ENCODE measurements at places on chromosomes 4 and X. TPM values are rescaled to one million over a fixed set of nuclear protein-coding genes. Genes with fewer than 3 reads are reported as not detected.

TSPAN6 gene
- total RNA-seq, result 41.9 TPM

EIF4E gene
- 80.6 TPM for total RNA-seq

FAM9C gene
- total RNA-seq, result 0.07 TPM

TKTL1 gene
- total RNA-seq, result not detected

TECRL gene
- not detected for total RNA-seq

BEND2 gene
- not detected for total RNA-seq
